Glutamatergic neuron (in vitro differentiated cells): ENCODE measurements at places on chromosomes 3 and 15. TPM values are rescaled to one million over a fixed set of nuclear protein-coding genes. Genes with fewer than 3 reads are reported as not detected.

ACOX2 gene
- 0.59 TPM for total RNA-seq

GRCh38 chr15:74593122-74593521 lies 22.5 kb upstream of the CLK3 start:
- peaks cover 4% of the 10 kb centered on the region for H3K36me3 ChIP-seq
- H3K27me3 ChIP-seq = peaks cover 16% of the 10 kb centered on the region
- no peak for DNase-seq
- H3K27ac ChIP-seq = no peak overlapping the region
- peaks cover 21% of the 10 kb centered on the region for H3K4me1 ChIP-seq
- no peak overlapping the region for H3K4me3 ChIP-seq

- no peak for DNase-seq
- no peaks in the 10 kb centered on the region for H3K27me3 ChIP-seq
- no peaks in the 10 kb centered on the region for H3K4me1 ChIP-seq
- no peak overlapping the region for H3K27ac ChIP-seq
- H3K4me3 ChIP-seq = no peak overlapping the region
Observed at GRCh38 chr3:197068077-197068476, 38.5 kb upstream of the MELTF start.

DNA sequence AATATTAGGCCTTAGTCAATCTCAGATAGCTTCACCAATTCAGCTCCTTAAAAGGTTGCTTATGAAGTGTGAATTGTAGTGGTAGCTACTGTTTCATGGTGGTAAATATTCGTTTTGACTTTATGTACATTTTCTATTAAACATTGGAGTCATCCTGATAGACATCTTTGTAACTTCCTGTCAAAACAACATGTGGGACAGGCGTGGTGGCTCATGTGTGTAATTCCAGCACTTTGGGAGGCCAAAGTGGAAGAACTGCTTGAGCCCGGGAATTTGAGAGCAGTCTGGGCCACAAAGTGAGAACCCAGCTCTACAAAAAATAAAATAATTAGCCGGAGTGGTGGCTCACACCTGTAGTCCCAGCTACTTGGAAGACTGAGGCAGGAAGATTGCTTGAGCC lies 2.0 kb upstream of the TRIM59 start:
- H3K27ac ChIP-seq = no peak overlapping the region
- DNase-seq = no peak
- peaks cover 4% of the 10 kb centered on the region for H3K27me3 ChIP-seq
- peaks cover 3% of the 10 kb centered on the region for H3K4me1 ChIP-seq
- H3K36me3 ChIP-seq = peaks cover 4% of the 10 kb centered on the region
